ENCODE measurements at places on chromosomes 2 and 18.

DNA sequence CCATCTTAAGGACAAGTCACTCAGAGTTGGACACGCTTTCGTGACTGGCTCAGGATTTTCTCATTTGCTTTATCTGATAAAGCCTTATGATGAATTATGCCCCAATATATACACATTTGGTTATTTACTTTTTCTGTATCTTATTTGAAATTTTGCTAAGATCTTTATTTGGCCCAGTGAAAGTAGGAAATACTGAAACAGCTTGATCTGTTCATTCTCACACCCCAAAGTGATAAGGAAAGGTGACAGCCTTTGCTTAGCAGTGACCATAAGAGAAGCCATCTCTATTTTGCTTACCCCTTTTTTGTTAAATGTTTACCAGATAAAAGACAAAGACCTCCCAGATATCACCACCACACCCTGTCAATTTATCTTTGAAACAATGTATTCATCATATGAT is 428.3 kb downstream of the PARD3B start:
- no peak for DNase-seq

- no peak for DNase-seq
Observed at GRCh38 chr2:203871371-203871983, 3.9 kb downstream of the CTLA4 start.

- DNase-seq, result no peak
Observed at GRCh38 chr2:233332125-233332524, 22.2 kb upstream of the DGKD start.

DNA sequence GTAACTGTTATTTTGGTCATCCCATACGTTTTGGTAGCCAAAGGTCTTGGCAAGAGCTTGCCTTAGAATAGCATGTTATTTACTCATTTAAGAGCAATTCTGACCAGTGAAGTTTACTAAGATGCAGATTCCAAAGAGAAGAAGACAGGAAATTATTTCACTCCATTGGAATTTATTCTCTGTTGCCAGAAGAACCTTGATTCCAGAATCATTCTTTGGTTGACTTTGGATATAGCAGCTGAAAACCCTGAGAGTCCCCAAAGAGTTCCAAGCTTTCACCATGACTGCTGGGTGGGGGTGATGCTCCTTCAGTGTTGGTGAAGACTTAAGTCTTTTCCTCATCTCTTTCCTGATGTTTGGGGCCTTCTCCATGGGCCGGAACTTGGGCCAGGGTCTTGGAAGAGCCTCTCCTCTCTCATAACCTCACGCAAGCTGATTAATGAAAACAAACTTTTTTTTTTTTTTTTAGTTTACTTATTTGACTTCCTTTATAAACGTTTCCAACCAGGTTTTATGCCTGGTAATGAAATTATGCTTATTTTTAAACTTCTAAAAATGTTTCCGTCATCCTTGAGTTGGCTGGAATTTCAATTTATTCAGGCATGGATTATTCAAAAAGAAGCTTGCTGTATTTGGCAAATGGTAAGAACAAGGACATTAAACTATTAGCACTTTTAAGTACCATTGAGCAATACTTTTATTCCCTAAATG is 192.0 kb downstream of the MTX2 start:
- DNase-seq, result no peak

DNA sequence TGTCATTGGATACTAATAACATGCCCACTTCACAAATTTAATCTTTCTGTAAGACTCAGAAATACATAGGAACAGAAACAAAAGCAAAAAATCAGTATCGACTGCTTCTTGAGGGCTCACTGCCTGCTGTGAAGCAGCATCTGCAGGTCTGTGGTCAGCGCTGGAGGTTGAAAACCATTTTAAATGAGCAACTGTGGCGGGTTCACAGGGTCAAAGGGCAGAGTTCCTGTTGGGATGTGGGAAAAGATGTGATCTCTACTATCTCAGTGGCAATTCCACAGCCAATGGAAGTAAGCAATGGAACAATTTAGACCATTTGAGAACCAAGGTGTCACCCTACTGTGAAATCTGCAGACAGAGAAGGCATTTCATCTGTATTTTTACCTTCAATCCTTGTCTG is 468.3 kb downstream of the PARD3B start:
- DNase-seq, result no peak

GRCh38 chr18:57432751-57433400 is 2.3 kb upstream of the ONECUT2 start:
- DNase-seq, result no peak
